ENCODE measurements at places on chromosomes 11 and 22.

DNA sequence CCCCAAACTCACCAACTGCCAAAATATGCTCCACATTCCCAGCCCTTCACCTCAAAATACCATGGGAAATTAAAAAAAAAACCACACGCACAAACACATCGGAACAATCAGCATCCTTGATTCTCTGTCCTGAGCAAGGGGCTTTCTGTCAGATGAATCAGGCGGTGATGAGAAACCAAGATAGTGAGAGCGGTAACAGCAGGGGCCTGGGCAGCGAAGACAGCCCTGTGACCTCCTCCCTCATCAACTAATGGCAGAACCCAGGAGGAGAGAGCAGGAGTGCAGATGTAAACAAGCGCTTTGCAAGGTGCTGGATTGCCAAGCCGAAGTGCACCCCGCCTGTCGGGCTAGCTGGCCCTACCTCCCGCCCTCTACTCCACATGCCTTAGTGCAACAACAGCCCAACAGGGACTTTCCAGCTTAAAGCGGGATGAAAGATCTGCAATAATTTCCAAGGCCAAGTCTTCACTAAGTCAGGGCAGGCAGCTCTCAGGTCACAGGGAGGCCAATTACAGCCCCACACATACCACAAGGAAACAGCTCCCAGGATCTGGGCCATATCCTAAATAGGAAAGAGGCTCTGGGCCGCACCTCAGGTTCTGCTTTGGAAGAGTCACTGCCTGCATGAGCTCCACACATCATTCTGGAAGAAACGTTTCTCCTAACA, 72.2 kb upstream of the BID start:
- DNase-seq = no peak

DNA sequence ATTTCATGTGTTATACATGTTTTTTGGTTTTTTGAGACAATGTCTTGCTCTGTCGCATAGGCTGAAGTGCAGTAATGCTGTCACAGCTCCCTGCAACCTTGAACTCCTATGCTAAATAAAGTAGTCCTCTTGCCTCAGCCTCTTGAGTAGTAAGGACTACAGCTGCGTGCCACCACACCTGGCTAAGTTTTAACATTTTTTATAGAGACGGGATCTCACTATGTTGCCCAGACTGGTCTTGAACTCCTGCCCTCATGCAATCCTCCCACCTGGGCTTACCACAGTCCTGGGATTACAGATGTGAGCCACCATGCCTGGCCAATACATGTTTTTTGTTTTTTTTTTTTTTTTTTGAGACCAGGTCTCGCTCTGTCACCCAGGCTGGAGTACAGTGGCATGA, 33.9 kb downstream of the SWAP70 start:
- no peak for DNase-seq

DNA sequence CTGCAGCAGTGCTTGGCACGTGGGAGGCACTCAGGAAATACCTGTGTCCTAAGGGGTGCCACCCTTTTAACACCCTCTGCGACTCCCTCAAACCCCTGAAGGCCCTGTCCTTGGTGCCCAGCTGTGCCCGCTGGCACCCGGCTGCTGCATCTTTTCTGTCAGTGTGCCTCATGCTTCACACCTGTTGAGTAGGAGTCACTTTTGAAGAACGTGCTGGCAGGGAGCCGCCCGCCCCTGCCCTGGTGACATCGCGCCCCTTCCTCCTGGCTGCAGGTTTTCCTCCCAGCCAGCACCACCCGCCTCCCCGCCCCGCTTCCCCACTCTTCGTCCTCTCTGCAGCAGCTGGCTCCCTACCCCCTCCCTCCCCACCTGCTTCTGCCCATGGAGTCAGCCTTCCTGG, 17.8 kb downstream of the FRMD8 start:
- no peak for DNase-seq

DNA sequence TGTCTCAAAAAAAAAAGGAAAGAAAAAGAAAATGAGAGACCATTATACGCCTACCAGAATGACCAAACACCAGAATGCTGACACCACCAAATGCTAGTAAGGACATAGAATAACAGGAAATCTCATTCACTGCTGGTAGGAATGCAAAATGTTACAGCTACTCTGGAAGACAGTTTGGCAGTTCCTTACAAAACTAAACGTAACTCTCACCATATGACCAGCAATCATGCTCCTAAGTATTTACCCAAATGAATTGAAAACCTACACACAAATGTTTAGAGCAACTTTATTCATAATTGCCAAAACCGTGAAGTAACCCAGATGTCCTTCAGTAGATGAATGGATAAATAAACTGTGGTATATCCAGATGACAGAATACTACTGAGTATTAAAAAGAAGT, 7.2 kb downstream of the CHKA start:
- no peak for DNase-seq

- no peak for DNase-seq
Measured at GRCh38 chr11:133808393-133809140, 36.7 kb downstream of the SPATA19 start.

DNA sequence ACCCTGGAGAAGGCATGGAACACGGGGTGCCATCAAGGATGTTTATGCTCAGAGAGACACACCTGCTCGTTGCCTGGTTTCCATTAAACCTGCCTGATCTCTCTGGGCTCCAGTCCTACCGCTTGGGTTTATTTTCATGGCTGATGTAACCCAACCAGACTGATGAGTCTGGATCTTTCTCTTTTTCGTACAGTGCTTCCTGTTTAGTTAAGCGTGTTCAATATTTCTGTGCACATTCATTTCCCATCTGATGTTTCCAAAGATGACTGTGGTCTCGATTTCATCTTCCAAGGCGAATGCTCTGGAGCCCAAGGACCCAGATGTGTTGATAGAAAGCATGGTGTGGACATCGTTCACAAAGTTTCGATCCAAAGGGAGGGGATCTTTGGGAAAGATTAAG, 84.3 kb downstream of the SNX19 start:
- DNase-seq = no peak

DNA sequence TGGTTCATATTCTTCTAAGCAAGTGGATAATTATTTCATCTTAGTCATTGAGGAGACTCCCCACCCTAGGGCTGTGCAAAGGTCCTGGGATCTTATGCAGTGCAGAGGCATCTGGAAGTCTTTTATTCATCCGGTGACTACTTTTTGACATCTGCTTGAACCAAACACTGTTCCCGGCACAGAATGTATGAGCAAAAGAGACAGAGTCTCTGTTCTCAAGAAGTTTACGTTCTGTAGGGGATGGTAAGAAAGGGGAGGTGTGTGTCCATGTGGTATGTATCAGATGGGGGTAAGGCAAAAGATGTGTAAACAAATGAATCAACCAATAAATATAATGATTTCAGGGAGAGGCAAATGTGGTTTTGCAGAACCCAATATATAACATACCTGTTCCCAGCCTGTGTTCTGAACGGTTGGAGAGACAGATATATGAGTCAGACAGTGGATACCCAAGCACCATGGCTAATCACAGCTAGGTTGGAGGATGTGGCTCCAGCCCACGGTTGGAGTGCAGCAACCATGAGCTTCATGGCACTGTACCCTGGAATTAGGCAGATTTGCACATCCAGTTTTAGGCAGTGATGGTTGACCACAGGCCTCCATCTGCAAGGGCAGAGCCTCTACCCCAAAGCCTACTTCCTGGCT, 75.1 kb upstream of the CADM1 start:
- DNase-seq = no peak

DNA sequence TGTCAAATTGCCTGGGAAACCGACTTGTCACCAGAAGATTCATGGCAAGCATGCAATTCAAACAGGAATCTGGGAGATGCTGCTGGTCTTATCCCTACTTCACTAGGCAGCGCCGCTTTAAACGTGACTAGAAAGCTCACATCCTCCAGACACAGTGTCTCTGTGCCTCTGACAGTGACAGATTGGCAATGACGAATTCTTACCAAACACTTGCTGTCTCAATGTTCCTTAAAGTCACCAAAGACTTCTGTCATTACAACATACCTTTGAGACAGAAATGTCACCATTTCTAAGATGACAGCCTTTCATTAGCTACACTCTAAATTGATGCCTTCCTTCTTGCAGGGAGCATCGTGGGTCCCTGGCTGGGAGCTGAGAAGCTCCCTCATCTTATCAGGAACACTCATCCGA, 197.8 kb downstream of the CWF19L2 start:
- no peak for DNase-seq

- no peak for DNase-seq
Measured at GRCh38 chr11:74870485-74870884, 78.4 kb downstream of the XRRA1 start.

GRCh38 chr11:134030853-134031252, 38.0 kb upstream of the JAM3 start:
- DNase-seq = no peak

DNA sequence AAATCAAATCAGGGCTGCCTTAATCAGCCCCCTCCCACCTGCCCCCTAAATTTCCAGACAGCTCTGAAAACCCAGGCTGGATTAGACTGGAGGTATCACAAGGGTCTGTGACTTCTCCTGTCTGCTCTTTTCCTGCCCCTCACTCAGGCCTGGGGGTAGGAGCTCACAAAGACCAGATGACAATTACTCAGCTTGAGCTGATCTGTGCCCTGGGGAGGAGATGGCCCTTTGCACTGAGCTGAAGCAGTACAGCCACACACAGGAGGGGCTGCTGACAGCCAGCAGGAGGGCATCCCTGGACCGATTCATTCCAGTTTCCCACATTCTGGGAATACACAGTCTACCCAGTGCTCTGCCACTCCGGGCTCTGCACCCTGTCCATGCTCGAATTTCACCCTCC, 4.2 kb downstream of the ABCC8 start:
- DNase-seq = no peak

DNA sequence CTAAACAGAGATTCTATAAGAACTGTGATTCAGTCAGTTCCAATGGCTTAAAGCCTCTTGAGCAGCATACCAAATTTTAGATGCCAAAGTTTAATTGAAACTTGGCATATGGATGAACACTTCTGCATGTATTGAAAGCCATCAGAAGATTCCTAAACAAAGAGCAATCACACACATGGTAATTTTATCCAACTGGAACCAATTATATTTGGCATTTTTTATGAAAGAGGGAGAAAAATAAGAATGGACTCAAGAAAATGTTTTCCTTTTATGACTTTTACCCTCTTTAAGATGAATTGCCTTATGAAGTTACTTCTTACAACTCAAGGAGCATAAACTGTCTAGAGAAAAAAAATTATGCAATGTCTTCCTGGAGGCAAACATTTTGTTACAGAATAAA, 7.4 kb downstream of the TRPC6 start:
- DNase-seq = no peak

- DNase-seq = peak; percentile 20
Measured at GRCh38 chr22:31346733-31347250, 646 bp upstream of the PATZ1 start.

DNA sequence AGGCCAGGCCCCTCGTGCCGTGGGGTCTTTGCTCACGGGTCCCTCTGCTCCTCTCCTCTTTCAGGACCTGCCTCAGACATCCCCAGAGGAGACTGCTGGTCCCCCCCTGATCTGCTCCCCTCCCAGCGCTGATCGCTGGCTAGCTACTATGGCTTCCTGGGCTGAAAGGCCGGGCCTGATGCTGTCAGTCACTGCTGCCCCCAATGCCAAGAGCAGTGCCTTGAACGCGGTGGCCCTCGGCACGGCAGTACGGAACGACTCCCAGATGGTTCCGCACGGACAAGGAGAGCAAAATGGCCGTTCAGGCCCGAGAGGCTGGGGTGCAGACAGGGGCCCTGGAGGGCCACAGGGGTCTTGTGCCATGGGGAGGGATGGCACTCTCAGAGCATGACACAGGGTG, 21.5 kb downstream of the SULT4A1 start:
- no peak for DNase-seq

GRCh38 chr11:16936643-16937042, 77.6 kb downstream of the PLEKHA7 start:
- no peak for DNase-seq

- no peak for DNase-seq
Measured at GRCh38 chr11:128174465-128175291, 412.7 kb downstream of the ETS1 start.

DNA sequence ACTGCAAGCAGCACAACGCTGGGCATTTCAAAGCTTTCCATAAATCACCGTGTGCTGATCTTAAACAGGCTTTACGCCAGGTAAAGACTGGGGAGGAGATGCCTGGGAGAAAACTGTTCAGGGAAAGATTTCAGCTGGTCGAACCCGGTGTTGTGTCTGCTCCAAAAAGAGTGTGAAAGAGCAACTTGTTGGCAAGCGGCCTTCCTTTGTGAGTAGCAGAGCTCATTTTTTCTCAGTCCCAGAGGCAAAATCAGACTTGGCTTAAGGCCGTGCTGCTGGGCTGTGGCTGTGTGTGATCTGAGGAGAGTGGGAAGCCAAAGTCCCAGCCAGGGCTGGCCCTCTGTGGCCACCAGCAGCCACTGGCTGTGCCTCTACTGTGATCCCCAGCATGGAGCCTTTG, 75.7 kb upstream of the E2F8 start:
- no peak for DNase-seq

DNA sequence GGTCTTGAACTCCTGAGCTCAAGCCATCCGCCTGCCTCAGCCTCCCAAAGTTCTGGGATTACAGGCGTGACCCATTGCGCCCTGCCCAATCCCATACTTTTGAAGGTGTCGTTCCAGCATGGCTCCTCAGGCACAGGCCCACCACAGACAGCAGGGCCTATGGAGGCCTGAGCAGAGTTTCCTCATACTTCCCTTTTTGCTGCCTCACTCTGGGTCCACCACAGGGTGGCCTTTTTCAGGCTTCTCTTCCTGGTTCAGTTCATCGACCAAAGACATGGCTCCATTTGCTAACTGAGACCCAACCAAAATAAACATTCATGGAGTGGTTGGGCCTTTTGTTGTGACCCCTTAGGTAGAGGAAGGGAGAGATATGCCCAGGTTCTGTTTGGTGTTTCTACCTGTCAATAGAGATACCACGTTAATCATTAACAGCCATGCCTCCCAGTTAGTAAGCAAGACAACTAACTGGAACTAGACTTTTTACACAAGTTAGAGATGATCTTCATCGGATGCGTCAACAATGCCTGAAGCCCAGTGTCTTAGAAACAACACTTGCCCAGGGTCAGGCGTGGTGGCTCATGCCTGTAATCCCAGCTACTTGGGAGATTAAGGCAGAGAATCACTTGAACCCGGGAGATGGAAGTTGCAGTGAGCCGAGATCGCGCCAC, 35.1 kb downstream of the TRIOBP start:
- DNase-seq = no peak

DNA sequence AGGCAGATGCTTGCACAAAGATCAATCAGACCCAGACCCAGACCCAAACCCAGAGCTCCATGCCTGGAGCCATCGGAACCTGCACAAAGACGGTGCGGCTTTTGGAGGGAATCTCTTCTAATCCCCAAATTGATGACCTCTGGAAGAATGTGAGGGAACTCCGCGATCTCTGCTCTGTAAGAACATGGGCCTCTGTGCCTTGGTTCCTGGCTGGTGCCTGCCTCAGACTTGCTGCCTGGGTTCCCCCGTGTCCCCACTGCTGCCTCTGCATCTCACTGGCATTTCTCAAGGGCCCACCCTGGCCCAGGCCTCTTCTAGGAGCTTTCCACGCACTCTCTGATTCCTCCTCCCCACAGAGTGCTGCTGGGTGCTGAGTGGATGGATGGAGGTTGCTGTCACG, 1044.4 kb downstream of the TBC1D22A start:
- DNase-seq = no peak

GRCh38 chr11:16775614-16776283, 37.3 kb downstream of the C11orf58 start:
- no peak for DNase-seq
